Activated naive CD8-positive, alpha-beta T cell treated with anti-CD3 and anti-CD28 coated beads, Interleukin-2, amount 50 U/mL, for 16 hours (primary cell): ENCODE measurements at places on chromosomes 5 and 9.

GRCh38 chr5:6750142-6750840 lies 37.1 kb downstream of the TENT4A start:
- DNase-seq: no peak

- DNase-seq: no peak
Measured at GRCh38 chr5:93151121-93151520, 429.9 kb downstream of the NR2F1-AS1 start.

DNA sequence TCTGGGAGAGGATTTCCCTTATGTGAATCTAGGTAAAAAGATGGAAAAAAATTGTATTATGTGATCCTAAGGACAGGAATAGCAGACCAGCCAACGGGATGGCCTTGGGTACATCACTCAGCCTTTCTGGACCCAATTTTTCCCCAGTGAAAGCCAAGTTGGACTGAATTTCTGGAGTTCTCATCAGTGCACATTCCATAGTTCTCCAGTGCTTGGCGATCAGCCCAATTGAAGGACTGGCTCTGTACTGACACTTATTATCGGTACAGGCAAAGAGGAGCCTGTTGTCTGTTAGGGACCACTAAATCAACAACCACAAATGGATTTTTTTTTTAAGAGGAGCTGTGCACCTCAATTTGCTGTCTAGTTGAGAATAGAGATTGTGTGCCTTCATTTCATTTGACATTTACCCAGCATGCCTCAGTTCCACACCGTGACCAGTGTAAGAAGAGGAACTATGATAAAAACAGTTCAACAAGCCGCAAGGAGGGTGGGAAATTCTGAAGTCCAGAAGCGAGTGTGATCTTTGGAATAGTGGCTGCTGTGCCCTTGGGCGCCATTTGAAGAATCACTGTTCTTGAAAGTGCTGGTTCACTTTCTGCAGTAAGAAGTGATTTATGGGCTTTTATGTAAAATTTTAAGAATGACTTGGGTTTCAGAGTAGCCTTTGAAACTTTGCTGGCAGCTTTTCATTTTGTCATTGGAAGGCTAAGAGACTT lies 8.0 kb downstream of the ARL10 start:
- DNase-seq: no peak

DNA sequence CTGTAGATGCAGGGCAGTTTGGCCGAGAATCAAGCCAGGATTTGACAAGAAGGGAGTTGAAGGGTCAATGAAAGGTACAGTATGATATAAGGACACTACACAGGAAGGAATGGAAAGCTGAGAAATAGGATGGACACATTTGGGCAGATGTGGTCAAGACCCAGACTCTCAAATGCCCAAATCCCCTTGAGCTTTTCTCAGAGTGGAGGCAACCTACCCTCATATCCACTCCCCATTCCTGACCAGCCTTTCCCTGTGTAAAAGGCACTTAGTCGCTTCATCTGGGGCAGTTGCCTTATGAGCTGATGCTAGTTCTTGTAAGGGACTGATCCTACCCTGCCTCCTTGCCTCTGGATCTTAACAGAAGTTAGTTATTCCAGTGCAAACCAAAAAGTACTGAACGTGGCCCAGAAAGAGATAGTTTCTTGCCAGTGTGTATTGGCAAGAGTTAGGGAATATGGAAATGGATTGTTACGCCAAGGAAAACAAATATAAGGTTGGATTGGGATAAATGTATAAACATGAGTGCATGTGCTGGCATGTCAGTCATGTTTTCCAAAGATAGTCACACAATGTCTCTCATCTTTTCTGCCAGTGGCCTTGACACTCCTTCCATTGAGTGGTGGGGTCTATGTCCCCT lies 4.1 kb upstream of the MCCC2 start:
- DNase-seq: no peak

DNA sequence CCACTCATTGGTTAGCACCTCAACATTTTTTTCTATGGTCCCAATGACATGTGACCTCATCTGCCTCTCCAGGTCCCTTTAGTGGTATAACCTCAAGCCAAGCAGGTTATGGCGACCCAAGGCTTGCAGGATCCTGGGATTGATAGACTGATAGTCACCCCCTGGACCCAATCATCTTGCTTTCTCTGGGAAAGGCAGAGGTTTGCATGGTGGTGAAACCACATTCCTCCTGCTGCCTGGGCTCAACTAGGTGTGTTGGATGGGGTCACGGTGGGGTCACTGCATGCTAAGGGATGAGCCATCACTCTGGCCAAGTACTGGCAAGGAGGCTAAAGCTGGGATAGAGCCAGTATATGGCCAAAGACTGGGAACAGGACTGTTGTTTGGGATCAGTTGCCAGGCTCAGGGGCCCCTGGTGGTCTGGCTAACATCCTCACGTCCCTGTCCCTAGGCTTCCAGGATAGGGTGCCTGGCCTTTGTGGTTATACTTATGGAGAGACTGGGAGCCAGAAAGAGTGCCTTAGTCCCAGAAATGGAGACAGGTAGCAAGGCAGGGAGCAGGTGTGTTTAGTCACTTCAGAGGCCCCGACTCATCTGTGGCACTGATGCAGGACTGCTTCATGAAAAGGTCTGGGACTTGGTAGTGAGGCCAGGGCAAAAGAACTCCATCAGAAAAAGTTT lies 4.6 kb upstream of the SMIM32 start:
- DNase-seq: no peak

DNA sequence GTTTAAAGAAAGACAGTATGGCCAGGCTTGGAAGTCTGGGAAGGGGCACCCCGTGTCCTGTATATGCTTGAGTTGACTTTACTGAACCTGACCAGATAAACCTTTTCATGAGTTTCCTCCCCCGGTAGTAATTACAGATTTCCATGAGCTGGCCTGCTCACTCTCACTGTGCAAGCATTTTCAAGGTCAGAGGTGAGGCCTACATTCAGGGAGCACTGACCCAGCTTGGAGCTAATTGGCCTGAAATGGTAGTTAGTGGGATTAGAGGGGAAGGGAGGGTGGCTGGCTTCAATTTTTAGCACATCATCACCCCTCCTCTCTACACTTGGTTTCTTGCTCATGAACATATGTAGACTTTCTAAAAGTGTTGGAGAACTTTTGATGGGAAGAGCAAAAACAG lies 99.2 kb downstream of the PSAT1 start:
- no peak for DNase-seq

GRCh38 chr9:124339603-124340146 lies 75.6 kb downstream of the PSMB7 start:
- no peak for DNase-seq

DNA sequence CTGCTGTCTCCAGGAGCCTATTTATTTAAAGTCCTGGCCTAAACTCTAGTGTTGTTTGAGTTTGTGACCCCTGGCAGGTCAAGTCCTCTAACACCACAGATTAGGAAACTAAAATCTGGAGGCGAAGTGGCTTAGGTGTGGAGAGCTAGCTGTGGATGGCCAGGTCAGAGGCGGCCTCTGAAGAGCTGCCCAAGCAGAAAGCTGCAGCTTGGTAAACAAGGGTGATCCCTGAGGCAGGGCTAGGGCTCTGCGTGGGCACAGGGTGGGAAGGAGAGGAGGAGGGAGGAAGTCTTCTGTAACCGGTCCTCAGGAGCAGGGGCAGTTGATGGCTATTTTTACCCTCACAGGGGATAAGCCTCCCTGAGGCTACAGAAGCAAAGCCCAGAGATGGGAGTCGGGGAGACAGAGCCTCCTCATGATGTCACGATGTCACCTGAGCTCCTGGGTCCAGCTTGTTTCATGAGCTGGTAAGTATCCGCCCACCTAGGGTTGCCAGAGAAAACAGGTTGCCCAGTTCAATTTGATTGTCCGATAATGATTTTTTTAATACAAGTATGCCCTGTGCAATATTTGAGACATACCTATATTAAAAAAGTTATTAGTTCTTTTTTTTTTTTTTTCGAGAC lies 25.9 kb upstream of the BOD1 start:
- no peak for DNase-seq

DNA sequence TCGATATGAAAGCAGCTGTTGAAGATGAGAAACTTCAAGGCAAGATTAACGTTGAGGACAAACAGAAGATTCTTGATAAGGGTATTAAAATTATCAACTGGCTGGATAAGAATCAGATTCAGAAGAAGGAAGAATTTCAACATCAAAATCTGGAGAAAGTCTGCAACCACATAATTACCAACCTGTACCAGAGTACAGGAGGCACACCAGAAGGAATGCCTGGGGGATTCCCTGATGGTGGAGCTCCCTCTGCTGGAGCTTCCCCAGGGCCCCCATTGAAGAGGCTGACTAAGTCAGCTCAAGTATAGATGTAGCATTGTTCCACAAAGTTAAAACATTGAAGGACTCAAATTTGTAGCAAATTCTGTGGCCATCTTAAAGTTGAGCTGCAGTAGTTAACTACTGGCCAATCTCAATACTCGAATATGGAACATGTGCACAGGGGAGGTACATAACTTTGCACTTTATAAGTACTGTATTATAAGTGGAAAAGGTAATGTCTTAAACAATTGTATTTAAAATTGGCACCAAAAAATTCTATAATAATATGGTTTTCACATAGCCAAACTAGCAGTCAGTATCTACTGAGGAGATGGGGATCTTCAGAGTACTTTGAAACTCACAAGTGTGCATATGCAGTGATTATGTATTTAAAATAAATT lies 237.5 kb downstream of the CHSY3 start:
- DNase-seq: no peak

DNA sequence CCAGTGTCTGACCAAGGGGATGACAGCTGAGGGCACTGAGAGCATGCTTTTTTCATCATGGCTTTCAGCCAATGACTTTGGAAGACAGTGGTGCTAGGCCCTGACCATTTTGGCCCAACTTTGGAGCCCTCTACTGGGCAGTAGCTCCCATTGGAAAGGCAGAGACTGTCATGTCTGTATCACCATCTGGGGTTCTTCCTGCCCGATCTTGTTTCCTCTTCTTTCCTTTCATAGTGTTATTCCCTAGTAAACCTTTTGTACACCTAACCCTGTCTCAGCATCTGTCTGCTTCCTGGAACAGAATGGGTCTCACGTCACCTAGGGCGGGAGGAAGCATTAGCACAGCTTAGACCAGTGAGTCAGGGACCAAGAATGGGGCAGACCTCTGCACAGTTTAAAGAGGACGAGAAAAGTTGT lies 97.4 kb upstream of the MAST4 start:
- DNase-seq: no peak

GRCh38 chr5:151083081-151083676 lies 2.3 kb upstream of the TNIP1 start:
- DNase-seq: no peak

DNA sequence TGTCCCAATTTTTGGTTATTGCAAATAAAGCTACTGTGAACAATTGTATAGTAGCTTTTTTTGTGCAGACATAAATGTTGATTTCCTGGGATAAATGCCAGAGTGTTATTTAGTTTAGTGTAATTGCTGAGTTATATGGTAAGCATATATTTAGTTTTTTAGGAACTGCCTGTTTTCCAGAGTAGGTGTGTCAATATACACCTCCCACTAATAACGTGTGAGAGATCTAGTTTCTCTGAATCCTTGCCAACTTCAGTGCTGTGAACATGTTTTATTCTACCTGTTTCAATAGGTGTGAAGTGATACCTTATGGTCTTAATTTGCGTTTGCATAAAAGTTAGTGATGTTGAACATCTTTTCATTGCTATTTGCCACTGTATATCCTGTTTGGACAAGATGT lies 9.1 kb upstream of the OR2S2 start:
- DNase-seq: no peak

- no peak for DNase-seq
Measured at GRCh38 chr9:134662143-134662876, 20.7 kb downstream of the COL5A1 start.

GRCh38 chr9:100108559-100108958 lies 9.5 kb downstream of the INVS start:
- DNase-seq: no peak

DNA sequence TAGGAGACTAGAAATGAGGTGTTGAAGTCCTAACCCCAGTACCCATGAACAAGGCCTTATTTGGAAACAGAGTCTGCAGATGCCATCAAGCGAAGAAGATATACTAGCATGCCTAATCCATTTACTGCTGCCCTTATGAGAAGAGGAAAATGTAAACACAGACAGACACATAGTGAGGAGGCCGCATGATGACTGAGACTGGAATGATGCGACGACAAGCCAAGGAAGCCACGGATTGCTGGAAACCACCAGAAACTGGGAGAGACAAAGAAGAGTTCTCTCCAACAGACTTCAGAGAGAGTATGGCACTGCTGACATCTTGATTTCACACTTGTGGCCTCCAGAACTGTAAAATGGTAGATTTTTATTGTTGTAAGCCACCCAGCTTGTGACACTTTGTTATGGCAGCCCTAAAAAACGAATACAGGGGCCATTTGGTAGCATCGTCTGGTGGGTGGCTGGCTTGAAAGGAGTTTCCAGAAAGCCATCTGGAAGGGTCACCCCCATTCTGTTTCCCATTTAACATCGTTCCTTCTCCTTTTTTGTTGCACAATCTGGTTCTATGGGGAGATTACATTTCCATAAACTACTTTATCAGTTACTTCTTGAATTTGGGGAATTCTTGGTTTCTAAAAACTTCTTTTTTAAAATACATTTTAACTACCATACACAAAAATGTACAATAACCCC lies 193.1 kb downstream of the HSD17B3 start:
- no peak for DNase-seq

GRCh38 chr5:9543311-9543920 lies 2.5 kb downstream of the SEMA5A start:
- no peak for DNase-seq

GRCh38 chr9:95098391-95098921 lies 219.1 kb downstream of the FANCC start:
- DNase-seq: no peak

DNA sequence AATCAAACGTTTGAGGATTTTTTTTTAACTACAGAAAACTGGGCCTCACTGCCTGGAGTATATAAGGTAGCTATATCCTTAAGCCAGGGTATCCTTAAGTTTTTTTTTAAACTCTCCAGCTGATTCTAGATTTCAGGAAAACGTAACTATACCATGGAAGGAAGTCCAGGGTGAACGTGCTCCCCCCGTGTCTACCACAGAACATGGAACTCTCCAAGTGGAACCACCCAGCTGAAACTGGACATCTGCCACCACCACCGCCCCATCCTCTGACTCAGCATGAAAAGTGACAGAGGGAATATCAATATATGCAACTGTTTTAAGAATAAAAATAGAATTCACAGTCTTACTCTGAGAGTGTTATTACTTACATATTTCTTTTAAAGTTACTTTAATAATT lies 61.3 kb downstream of the DROSHA start:
- DNase-seq: no peak

DNA sequence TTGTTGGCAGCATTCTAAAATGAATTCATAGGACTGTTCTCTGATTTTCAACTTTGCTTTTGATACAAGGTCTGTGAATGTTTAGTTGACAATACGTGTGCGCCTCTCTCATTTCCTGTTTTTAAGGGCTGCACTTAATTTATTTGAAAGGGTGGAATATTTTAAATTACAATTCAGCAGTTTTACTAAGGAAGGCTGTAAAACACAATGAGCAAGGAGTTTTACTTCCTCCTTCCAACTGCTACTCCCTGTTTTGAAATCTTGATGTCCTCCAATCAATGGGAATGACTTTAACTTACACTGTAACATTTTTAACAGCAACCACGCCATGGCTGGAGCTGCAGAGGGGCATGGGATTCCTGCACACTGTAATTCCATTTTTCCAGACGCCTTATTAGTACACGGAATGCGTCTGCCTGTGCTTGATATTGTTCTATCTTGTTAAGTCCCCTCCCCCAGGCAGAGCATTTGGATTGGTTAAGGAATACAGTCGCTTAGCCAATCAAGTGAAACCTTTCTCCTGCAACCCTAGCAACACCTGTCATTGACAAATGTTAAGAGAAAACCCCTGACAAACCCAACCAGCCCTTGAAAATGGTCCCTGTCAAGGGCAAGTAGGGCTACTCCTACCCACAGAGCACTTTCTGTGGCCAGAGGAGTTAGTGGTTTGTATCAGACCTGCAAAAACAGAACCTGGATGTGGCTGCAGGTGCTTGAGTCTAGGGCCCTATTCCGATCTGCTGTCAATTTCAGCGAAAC lies 12.5 kb upstream of the ZSWIM6 start:
- no peak for DNase-seq
